ENCODE measurements at places on chromosomes 16 and 17.

GRCh38 chr17:58052945-58053715 lies 30.1 kb upstream of the DYNLL2 start:
- peak; percentile 4 for DNase-seq

DNA sequence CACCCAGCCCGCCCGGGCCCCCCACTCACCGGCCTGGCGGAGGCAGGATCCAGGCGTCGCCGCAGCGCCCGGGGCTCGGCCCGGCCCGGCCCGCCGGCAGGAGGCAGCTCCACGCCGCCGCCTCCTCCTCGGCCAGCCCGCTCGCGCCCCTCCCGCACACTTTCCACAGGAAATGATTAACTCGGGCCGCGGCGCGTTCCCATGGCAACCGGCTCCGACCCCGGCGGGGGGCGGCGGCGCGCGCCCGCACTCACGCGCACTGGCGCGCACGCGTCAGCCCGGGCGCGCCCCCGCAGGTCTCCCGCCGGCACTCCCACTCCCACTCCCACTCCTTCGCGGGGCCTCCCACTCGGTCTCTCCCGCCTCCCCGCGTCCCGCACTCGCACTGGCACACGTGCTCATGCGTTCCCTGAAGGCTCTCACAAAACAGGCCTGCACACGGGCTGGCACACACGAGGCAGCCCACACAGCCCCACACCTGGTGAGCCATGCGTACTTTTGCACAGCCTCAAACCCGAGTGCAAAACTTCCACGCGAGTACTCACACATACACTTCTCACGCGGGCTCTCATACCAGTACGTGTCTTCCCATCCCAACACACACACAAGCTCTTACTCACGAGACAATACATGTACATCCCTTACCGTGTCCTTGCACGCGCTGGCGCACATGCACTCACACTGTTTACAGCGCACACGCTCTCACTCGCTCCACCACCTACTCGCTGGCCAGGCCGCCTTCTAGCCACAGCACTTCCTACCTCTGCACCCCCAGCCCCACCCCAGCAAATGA lies at the start of gene KIFC3:
KIFC3 (minus strand) TSS at position 151 of the 793 bp plus-strand sequence. CDS start 4,248 bp downstream, outside the sequence.
- peak; percentile 63 for DNase-seq

DNA sequence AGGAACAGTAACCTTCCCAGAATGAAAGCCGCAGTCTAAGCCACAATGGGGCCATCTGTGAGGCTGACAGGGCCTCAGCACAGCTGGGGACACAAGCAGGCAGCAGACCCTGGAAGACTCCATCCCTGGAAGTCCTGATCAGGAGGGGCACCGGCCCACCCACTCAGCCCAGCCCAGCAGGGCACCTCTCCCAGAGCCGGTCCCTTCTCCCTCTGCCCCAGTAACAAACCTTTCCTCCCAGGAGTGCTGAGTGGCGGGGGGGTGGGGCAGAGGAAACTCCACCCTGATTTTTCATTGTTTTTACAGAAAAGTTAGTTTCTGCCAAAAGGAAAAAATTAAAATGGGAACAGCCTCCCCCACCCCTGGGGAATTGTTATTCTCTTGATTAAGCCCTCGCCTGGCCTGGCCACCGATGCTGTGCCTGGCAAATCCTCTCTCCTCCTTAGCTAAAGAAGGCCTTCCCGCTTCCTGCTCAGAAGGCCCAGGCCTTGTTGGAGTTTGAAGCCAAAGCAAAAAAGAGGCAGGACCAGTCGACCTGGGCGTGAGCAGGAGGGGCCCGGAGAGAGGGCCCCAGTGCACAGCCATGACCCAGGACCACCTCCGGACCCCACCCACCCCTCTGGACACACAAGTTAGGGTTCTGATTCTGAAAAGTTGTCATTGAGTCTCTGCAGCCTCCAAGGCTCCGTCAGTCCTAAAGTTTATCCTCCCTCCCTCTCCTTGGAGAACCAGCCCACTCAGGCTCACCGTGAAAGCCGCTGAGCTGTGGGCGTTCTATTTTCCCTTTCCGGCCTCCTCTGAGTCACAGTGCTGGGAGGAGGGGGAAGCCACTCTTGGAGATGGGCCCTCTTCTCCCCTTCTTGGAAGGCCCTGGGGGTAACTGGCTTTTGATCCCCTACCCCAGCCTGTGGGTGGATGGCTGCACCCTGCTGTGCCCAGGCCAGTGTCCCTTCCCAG lies 128.4 kb upstream of the TNRC6C start:
- DNase-seq = no peak

- no peak for DNase-seq
These were observed 119.2 kb downstream of the PCTP start for GRCh38 chr17:55870044-55870443.

DNA sequence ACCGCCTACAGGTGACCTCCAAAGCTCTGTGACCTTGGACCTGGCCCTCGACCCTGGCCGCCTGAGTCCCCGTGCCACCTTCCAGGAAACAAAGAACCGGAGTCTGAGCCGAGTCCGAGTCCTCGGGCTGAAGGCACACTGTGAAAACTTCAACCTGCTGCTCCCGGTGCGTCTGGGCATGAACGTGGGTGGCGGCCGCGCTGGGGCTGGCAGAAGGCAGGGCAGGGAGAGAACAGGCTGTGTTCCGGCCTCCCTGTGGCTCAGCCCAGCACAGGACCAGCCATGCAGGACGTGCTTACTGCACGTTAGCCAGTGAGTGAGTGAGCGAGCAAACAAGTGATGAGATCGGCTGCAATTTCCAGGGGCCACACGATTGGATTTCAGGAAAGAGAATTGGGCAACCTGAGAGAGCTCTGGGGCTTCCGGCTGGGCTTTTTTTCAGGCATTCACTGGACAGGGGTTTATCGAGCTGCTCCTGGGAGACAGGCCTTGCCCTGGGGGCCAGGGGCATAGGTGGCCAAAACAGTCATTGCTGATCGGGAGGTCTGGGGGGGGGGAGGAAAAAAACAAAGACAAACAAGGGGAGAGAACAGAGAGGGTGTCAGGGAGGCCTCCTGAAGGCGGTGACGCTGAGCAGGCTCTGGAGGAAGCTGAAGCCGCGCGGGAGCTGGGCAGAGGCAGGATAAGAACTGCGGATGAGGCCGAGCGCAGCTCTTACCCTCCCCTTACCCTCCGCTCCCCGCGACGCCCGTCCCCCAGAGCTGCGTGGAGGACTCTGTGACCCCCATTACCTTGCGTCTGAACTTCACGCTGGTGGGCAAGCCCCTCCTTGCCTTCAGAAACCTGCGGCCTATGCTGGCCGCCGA lies 16.9 kb downstream of the ITGAX start:
- no peak for DNase-seq

- no peak for DNase-seq
These were observed 26.6 kb upstream of the C17orf107 start for GRCh38 chr17:4872786-4873185.

DNA sequence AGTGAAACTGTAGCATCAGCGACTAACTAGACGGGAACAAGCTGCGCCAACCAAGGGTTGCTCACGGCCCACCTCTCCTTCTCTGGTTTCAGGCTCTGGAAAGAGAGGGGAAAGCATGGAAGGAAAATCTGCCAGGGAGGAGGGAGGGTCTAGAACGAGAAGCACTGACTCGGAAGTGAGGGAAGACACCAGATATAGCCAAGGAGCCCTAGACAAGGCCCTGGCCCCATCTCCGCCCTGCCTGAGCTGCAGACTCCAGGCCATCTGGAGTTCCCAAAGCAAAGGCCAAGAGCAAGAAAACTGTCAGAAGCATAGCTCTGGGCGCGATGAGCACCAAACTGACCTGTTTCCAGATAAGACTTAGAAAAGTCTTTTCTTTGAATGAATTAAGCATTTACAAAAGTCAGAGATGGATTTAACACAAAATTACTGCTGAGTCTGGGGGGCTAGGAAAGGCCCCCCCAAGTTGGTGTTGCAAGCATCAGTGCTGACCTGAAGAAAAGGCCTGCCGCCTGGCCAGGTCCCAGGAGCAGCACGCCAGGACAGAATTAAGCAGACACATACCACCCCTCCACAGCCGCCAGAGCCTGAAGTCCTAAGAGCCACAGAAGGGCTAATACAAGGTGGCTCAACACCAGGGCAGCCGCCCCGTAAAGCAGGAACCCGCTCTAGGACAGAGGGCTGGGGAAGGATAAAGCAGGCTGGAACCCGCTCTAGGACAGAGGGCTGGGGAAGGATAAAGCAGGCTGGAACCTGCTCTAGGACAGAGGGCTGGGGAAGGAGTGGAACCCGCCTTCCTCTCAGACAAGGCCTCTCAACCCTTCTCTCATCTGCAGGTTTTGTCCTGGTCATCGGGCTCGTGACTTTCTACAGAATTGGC lies 20.7 kb downstream of the TMEM204 start:
- DNase-seq = no peak

- DNase-seq = no peak
These were observed 744.5 kb downstream of the WWOX start for GRCh38 chr16:78843978-78844377.

DNA sequence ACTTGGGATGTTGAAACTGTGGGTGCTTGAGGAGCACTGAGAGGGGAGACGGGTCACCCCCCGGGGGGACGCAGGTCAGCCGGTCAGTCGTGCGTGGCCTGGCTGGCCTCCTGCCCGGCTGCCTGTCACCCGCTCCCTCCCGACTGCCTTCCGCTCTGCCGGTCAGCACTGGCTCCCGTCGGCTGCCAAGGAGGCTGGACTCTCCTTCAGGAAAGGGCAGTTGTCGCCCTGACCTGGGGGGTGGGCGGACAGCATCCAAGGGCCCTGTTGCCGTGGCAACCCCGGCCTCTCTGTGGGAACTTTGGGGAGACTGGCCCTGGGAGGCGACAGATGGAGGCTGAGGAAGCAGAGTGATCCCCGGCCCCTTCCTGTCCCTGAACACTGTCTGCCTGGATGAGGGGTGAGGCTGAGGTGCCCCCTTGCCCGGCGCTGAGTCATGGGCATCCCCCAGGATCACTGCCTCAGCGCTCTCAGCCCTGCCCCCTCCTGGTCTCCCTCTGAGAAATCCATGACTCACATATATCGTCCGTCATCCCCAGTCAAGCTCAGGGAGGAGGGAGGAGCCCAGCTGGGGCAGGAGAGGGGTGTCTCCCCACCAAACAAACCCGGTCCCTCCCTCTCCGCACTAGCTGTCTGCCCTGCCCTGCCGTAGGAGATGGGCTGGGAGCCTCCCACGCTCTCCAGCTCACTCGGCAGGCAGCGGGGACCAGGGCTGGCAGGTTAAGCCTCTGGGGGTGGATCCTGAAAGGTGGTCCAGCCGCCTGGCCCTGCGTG lies at the start of gene ADGRG1:
ADGRG1 (plus strand) TSS at position 623 of the 774 bp plus-strand sequence. CDS start 21,658 bp downstream, outside the sequence.
- peak; percentile 32 for DNase-seq

DNA sequence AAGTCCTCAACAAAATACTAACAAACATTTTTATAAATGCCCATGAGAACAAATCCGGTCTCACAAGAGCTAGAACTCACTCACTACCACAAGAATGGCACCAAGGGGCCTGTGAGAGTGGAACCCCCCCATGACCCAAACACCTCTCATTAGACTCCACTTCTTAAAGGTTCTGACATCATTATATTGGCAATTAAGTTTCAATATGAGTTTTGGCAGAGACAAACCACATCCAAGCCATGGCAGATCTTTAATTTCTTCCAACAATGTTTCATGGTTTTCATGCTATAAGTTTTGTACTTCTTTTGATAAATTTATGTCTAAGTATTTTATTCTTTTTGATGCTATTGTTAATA lies 30.0 kb upstream of the ATP2A3 start:
- DNase-seq = no peak

- DNase-seq = no peak
These were observed 258.6 kb downstream of the NTN1 start for GRCh38 chr17:9279893-9280292.

- no peak for DNase-seq
These were observed 49.4 kb downstream of the SLC39A11 start for GRCh38 chr17:73042809-73043685.

GRCh38 chr16:17921357-17921978 lies 415.1 kb downstream of the NPIPA8 start:
- peak; percentile 25 for DNase-seq

- no peak for DNase-seq
These were observed 4.7 kb upstream of the RBBP6 start for GRCh38 chr16:24534620-24535019.

- DNase-seq = no peak
These were observed 7.8 kb downstream of the IRX5 start for GRCh38 chr16:54938212-54939028.

- no peak for DNase-seq
These were observed 2.9 kb upstream of the FLCN start for GRCh38 chr17:17239832-17240231.

DNA sequence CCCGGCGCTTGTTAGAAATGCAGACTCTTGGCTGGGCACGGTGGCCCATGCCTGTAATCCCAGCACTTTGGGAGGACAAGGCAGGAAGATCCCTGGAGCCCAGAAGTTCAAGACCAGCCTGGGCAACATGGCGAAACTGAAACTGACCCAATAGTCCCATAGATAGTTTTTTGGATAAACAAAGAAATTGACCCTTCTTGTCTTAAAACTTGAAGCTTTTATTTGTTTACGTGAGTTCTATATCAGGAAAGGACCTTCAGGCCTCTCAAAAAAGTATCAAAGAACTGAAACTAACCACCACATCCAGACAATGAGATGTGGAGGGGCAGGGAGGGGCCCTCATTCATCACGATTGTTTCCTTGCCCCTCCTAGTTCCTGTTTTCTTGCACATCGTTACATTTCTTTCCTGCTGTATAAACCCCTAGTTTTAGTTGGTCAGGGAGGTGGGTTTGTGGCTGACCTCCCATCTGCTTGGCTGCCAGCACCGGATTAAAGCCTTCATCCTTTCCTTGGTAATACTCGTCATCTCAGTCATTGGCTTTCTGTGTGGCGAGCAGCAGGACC lies 29.9 kb upstream of the PRM1 start:
- no peak for DNase-seq

DNA sequence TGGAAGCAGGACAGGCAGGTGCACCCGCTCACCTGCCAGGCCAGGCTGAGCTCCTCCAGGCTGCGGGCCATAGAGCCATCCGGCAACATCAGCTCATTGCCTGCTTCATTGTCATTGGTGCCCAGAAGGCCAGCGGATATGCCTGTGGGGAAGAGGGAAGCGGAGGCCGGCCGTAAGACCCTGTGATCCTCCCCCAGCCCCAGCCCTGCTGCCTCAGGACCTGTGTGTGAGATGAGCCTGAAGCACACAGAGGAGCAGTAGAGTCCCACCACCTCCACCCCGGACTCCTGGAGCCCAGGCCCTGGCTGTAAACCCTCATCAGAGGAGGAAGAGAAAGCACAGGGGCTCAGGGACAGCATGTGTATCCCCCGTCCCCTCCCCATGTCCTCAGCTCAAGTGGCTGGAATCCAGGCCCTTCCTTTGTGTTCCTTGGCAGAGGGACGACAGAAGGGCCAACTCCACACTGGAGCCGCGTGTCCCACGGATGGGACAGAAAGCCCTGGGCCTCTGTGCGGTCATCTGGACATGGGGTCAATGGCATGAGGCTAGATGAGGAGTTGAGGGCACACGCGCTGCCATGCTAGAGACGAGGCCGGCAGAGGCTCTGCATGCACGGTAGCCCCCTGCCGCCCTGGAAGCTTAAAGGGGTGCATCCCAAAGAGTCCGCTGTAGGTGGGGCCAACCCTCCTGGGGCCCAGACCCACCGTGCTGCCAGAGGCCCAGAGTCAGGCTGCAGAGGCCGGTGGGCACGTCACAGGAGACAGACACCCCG lies 39.1 kb downstream of the RMI2 start:
- DNase-seq = no peak

Data from stimulated activated CD4-positive, alpha-beta T cell treated with anti-CD3 and anti-CD28 coated beads, Interleukin-12 subunit alpha, Interleukin-12 subunit beta, amount 100 ng/mL, for 4 hours (primary cell).